Myometrial cell (primary cell): ENCODE measurements at places on chromosomes 6 and 20. TPM values are rescaled to one million over a fixed set of nuclear protein-coding genes. Genes with fewer than 3 reads are reported as not detected.

DOK5 gene
- 0.29 and 0.35 TPM in 2 replicates for total RNA-seq

BMP6 gene
- under 0.01 and 1.1 TPM in 2 replicates for total RNA-seq

ZC3H12D gene
- under 0.01 TPM in 1 of 2 replicates, not detected in the other for total RNA-seq

GLP1R gene
- not detected in 2 replicates for total RNA-seq

OLIG3 gene
- total RNA-seq: not detected in 2 replicates

CGA gene
- total RNA-seq: 1.7 and 4.6 TPM in 2 replicates

MAP1LC3A gene
- 30.8 and 39.5 TPM in 2 replicates for total RNA-seq

ZFP57 gene
- 0.58 TPM in 1 of 2 replicates, not detected in the other for total RNA-seq

KIF25 gene
- total RNA-seq: 0.71 TPM in 1 of 2 replicates, not detected in the other

RRAGD gene
- total RNA-seq: not detected in 2 replicates

TBXT gene
- not detected in 2 replicates for total RNA-seq

AGPAT4 gene
- total RNA-seq: 2.9 and 10.5 TPM in 2 replicates

CDSN gene
- not detected in 2 replicates for total RNA-seq

TRIM31 gene
- not detected in 2 replicates for total RNA-seq

CALHM4 gene
- not detected in 2 replicates for total RNA-seq

PGC gene
- total RNA-seq: not detected in 2 replicates

FAM209B gene
- 3.7 TPM in 1 of 2 replicates, not detected in the other for total RNA-seq

SYNE1 gene
- total RNA-seq: 37.8 and 42.0 TPM in 2 replicates

PHACTR1 gene
- total RNA-seq: not detected in 2 replicates

OPRL1 gene
- 3.2 and 3.5 TPM in 2 replicates for total RNA-seq

MCM9 gene
- total RNA-seq: 8.7 and 11.2 TPM in 2 replicates

OR2H1 gene
- total RNA-seq: not detected in 2 replicates

GLO1 gene
- total RNA-seq: 218 and 252 TPM in 2 replicates

LAMA5 gene
- 16.3 and 20.8 TPM in 2 replicates for total RNA-seq

C20orf96 gene
- total RNA-seq: 0.53 and 1.7 TPM in 2 replicates

KCNK16 gene
- not detected in 2 replicates for total RNA-seq

SPAG4 gene
- total RNA-seq: 9.8 and 9.9 TPM in 2 replicates

TGIF2 gene
- 4.1 and 14.1 TPM in 2 replicates for total RNA-seq

ITCH gene
- 47.0 and 60.8 TPM in 2 replicates for total RNA-seq

HLA-DQA1 gene
- not detected in 2 replicates for total RNA-seq

MRPS18A gene
- 24.5 and 36.9 TPM in 2 replicates for total RNA-seq

OOEP gene
- not detected in 2 replicates for total RNA-seq

MARCKS gene
- 57.1 and 60.3 TPM in 2 replicates for total RNA-seq

CPNE1 gene
- total RNA-seq: 142 and 148 TPM in 2 replicates

HLA-G gene
- not detected in 2 replicates for total RNA-seq

BTBD3 gene
- total RNA-seq: 21.9 and 28.4 TPM in 2 replicates

ATAT1 gene
- 4.3 TPM in 2 replicates for total RNA-seq

SPEF1 gene
- 4.6 TPM in 1 of 2 replicates, not detected in the other for total RNA-seq

GPSM3 gene
- total RNA-seq: 6.6 and 9.9 TPM in 2 replicates

TOMM34 gene
- total RNA-seq: 94.6 and 105 TPM in 2 replicates

SLC26A8 gene
- total RNA-seq: not detected in 2 replicates

TFAP2C gene
- 8.0 and 8.6 TPM in 2 replicates for total RNA-seq

SNAP25 gene
- 4.3 and 7.3 TPM in 2 replicates for total RNA-seq

SMOC2 gene
- not detected in 2 replicates for total RNA-seq

SCRT2 gene
- total RNA-seq: not detected in 2 replicates

FAM209A gene
- not detected in 2 replicates for total RNA-seq

HAO1 gene
- total RNA-seq: not detected in 2 replicates

DNMT3B gene
- total RNA-seq: 1.7 and 2.7 TPM in 2 replicates

LY6G6D gene
- total RNA-seq: not detected in 2 replicates

RNF144B gene
- 1.1 and 1.2 TPM in 2 replicates for total RNA-seq

DCDC2 gene
- total RNA-seq: 3.2 and 5.3 TPM in 2 replicates
